Progenitor cell of endocrine pancreas (in vitro differentiated cells): ENCODE measurements at places on chromosomes 3 and 15.

- no peak for DNase-seq
Observed at GRCh38 chr3:4684117-4684516, 191.0 kb downstream of the ITPR1 start.

GRCh38 chr15:58459560-58459959 is 27.8 kb downstream of the LIPC start:
- DNase-seq = no peak

- DNase-seq = no peak
Observed at GRCh38 chr3:106425026-106425425, 556.2 kb upstream of the CBLB start.

DNA sequence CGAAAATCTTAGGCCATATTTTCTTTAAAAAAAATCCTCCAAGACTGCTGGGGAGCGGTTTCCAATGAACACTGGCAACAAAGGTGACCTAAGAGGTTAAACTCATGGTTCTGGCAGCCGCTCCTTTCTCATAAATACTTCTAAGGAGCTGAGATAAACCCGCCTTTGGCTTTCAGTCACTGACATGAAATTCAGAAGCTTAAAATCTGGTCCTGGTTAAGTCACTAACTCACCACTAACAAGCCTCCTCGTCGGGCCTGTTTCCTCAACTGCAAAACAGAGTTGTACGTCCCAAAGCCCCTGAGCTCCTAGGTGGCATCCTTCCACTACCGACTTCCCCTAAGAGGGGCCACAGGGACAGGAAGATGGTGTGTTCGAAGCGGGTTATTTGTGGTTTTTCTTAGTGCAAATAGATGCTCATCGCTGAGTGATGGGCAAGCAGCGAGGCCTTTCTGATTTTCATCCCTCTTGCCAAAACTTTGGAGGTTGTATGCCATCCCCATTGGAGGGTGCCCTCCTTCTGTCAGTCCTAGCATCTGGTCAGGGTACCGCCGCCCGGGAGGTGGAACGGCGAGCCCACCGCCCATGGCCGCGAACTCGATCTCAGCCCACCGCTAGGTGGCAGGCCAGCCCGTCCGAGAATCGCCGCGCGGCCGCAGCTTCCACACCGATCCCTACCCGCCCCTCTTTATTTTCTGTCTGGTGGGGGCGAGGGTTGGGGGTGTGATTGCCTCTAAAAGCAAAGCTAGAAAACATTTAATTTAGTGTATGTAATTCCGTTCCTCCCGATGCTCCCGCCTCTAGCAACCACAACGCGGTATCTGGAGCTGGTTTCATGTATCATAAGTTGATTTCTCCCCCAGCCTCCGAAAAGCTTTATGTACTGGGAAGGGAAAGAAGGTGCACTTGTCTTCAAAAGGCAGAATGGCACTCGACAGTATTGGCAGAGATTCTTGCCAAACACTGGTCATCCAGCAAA is 4.6 kb downstream of the BCL6 start:
- peak; percentile 65 for DNase-seq

DNA sequence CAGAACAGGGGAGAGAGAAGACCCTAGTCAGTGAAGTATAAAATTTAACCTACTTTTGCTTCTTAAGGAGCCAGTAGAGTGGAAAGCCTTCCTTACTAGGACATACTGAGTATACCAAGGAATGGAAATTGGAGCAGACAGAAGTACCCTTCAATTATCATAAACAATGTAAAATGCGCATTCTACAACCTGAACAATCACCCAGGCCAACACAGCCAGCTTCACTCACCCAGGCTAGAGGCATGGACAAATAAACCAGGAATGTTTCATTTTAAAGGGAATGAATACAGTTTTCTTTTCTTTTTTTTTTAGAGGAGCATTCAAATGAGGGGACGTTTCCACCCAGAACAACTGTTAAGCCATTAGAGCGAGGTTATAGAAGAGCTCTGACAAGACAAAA is 41.9 kb upstream of the PLXND1 start:
- DNase-seq = no peak

- peak; percentile 49 for DNase-seq
Observed at GRCh38 chr3:194137506-194138474, 1.8 kb downstream of the HES1 start.

- DNase-seq = no peak
Observed at GRCh38 chr15:86877171-86877631, 797.5 kb downstream of the AGBL1 start.

- no peak for DNase-seq
Observed at GRCh38 chr3:128911911-128912310, 32.5 kb downstream of the ACAD9 start.

GRCh38 chr15:77367631-77368030 is 52.3 kb downstream of the PEAK1 start:
- no peak for DNase-seq
